ENCODE measurements at places on chromosomes 11 and 22. TPM values are rescaled to one million over a fixed set of nuclear protein-coding genes. Genes with fewer than 3 reads are reported as not detected.

SPON1 gene
- 26.7 TPM for total RNA-seq

DNA sequence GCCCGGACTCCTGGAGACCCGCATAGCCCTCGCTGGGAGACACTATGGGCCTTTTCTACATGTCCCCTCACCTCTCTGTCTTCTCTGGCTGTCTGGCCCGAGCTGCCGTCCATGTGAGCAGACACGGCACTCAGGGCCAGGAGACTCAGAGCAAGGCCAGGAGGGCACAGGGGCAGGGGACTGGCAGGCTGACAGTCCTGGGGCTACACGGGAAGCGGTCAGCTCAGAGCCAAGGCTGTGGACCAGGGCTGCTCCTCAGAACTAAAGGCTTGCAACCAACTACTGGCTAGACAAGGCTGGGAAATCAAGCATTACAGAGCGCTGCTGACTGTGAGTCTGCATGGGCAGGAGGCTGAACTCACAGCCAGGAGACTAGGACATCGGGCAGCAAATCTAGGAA, 56.1 kb upstream of the CDON start:
- no peaks in the 10 kb centered on the region for H3K36me3 ChIP-seq
- DNase-seq = no peak
- peaks cover 30% of the 10 kb centered on the region for H3K4me1 ChIP-seq
- no peaks in the 10 kb centered on the region for H3K27me3 ChIP-seq

DNA sequence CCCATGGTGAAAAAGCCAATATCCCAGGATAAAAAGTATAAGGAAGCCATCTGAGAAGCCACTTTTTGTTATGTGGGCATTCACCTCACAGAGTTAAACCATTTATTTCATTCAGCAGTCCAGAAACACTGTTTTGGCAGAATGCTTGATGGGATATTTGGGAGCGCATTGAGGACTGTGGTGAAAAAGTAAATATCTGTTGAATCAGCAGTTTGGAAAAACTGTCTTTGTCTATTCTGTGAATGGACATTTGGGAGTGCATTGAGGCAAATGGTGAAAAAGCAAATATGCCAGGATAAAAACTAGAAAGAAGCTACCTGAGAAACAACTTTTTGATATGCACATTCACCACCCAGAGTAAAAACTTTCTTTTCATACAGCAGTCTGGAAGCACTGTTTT, 276.2 kb upstream of the TRIM48 start:
- H3K27ac ChIP-seq = no peak overlapping the region
- H3K27me3 ChIP-seq = no peaks in the 10 kb centered on the region
- no peak overlapping the region for H3K4me3 ChIP-seq
- no peaks in the 10 kb centered on the region for H3K4me1 ChIP-seq

- H3K4me1 ChIP-seq = no peaks in the 10 kb centered on the region
- no peak for DNase-seq
- no peak overlapping the region for H3K4me3 ChIP-seq
- no peaks in the 10 kb centered on the region for H3K36me3 ChIP-seq
Measured at GRCh38 chr11:90250970-90251369, 28.1 kb upstream of the CHORDC1 start.

- no peaks in the 10 kb centered on the region for H3K27me3 ChIP-seq
- DNase-seq = no peak
- H3K27ac ChIP-seq = no peak overlapping the region
Measured at GRCh38 chr11:119592642-119593041, 136.4 kb downstream of the NECTIN1 start.

GRCh38 chr22:36658900-36659299, 44.7 kb downstream of the CACNG2 start:
- H3K4me3 ChIP-seq = no peak overlapping the region
- no peaks in the 10 kb centered on the region for H3K36me3 ChIP-seq
- no peak for DNase-seq
- H3K4me1 ChIP-seq = peaks cover 18% of the 10 kb centered on the region
- H3K27me3 ChIP-seq = no peaks in the 10 kb centered on the region
- H3K27ac ChIP-seq = no peak overlapping the region

- H3K27me3 ChIP-seq = peaks cover 48% of the 10 kb centered on the region
- DNase-seq = no peak
- H3K4me1 ChIP-seq = peaks cover 48% of the 10 kb centered on the region
- no peak overlapping the region for H3K27ac ChIP-seq
- no peak overlapping the region for H3K4me3 ChIP-seq
Measured at GRCh38 chr11:79437981-79438630, 2.7 kb downstream of the TENM4 start.

DNA sequence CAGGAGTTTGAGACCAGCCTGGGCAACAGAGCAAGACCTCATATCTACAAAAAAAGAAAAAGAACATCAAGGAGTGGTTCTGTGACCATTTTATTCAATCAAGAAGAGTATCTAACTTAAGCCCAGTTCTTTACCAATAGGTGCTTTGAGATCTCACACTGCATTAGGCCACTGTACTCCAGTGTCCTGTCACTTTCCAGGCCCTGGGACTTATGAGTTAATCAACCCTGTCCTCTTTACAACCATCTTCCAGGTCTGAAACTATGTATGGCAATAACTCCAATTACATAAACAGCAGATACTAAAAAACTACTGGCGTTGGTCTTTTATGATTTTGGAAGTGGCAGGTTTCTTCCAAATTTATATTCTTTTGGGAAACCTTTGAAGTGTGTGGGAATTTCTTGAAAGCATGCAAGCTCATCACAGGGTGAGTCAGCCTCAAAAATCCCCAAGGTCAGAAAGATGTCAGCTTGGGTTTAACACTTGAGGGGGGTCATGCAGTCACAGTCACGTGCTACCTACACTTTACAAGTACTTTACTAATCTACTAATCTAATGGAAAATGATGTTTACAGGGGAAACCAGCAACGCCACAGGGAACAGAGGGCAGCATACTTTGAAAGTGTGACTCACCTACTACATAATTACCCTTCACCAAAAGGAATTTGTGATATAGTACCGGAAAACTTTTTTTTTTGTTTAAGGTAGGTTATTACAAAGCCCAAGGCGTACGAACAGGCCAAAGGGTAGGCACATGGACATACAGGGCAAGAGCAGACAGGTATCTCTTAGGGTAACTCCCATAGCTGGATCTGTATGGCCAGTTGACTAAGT, 15.6 kb downstream of the PISD start:
- DNase-seq = no peak
- no peaks in the 10 kb centered on the region for H3K36me3 ChIP-seq
- no peak overlapping the region for H3K4me3 ChIP-seq
- H3K27me3 ChIP-seq = no peaks in the 10 kb centered on the region

- no peaks in the 10 kb centered on the region for H3K36me3 ChIP-seq
- no peak for DNase-seq
- H3K27me3 ChIP-seq = no peaks in the 10 kb centered on the region
- no peaks in the 10 kb centered on the region for H3K4me1 ChIP-seq
- H3K27ac ChIP-seq = no peak overlapping the region
Measured at GRCh38 chr11:1705126-1706052, 8.4 kb downstream of the KRTAP5-6 start.

- H3K4me3 ChIP-seq = no peak overlapping the region
- no peaks in the 10 kb centered on the region for H3K4me1 ChIP-seq
- no peak overlapping the region for H3K27ac ChIP-seq
- H3K36me3 ChIP-seq = no peaks in the 10 kb centered on the region
- DNase-seq = no peak
Measured at GRCh38 chr11:106697058-106697457, 321.2 kb downstream of the GUCY1A2 start.
